ENCODE measurements at places on chromosomes 11 and 22.
A peak's percentile ranks its signal among the peaks of the same experiment; 100 is the strongest.

DNA sequence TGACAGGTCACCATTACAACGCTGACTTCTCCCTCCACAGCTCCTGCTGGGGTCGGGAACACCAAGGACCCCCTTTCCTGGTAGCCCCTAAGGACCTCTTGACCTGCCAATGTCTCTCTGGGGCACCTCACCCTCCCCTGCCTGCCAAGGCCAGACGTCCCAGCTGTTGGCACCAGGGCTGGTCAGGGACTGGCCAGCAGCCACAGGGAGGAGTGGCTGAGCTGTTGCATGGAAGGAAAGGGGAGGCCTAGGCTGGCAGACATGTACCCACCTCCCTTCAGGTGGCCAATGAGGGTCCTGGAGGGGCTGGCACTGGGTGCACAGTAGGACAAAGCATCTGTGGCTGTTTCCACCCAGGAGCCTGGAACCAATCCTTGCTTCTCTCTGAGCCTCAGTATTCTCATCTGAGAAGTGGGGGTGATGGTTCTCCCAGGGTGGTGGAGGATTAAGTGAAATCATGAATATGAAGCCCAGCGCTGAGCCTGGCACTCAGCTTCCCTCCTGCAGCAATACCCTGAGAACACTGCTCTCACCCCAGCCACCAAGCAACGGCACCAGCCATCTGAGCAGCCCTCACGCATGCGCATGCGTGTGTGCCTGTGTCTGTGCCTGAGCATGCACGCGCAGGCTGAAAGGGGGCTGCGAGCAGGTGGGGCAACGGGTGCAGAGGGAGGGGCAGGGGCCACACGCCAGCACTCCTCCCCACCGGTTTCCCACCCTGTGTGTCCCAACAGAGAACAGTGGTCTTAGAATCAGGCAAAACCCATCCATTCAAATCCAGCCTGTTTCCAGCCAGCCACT lies 5.9 kb downstream of the KCNJ4 start:
- DNase-seq, result no peak

- DNase-seq, result peak; percentile 11
These were observed 61.9 kb downstream of the ARHGEF12 start for GRCh38 chr11:120398132-120398531.

- no peak for DNase-seq
These were observed 35.2 kb upstream of the FADD start for GRCh38 chr11:70167723-70168404.

- DNase-seq, result peak; percentile 95
These were observed 25.4 kb upstream of the SMTN start for GRCh38 chr22:31055635-31056159.

GRCh38 chr22:37604875-37605274 lies 3.8 kb upstream of the GGA1 start:
- DNase-seq, result no peak

DNA sequence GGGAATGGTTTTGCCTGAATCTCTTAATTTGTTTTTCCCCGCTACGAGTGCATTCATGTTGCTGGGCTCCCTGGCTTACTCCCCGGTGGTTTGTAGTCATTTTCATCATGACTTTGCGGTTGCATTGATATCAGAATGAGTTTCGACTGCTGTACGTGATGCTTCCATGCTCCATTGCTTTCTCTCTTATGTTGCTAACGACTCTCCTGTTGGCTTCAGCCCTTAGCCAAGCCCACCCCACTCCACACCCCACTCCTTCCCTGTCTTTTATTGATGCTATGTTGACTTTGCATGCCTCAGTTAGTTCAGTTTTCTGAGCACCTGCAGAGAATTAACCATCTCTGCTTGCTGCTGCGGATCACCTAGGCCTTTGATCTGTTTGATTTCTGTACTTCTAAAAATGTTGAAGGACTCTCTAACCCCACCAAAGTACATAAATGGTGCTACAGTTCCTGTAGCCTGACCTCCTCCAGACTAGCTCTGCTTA lies 65.3 kb downstream of the ARFGAP2 start:
- DNase-seq, result no peak

DNA sequence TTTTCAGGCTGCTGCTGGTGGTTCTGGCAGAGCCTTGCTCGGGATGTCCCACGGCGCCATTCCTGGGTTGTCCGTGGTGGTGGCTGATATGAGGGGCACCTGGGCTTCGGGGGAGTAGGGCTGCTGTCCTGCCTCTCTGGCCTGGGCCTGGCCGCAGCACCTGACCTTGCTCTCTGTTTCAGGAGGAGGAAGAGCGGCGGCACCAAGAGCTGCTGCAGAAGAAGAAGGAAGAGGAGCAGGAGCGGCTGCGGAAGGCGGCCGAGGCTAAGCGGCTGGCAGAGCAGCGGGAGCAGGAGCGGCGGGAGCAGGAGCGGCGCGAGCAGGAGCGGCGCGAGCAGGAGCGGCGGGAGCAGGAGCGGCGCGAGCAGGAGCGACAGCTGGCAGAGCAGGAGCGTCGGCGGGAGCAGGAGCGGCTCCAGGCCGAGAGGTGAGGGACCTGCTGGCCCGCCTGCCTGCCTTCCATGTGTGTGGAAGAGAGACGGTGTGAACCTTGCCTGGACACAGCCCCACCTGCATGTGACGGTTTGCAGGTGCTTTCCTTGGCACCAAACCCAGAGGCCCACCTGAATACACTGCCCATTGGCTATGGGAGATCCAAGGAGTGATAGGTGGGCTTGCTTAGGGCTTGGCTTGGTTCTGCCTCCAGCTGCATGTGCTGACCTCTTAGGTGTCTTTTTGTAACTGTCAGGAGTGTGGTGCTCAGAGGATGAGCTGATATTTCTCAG lies 22.8 kb downstream of the INCENP start:
- no peak for DNase-seq

GRCh38 chr22:24588381-24588756 lies 4.5 kb downstream of the LRRC75B start:
- DNase-seq, result no peak

DNA sequence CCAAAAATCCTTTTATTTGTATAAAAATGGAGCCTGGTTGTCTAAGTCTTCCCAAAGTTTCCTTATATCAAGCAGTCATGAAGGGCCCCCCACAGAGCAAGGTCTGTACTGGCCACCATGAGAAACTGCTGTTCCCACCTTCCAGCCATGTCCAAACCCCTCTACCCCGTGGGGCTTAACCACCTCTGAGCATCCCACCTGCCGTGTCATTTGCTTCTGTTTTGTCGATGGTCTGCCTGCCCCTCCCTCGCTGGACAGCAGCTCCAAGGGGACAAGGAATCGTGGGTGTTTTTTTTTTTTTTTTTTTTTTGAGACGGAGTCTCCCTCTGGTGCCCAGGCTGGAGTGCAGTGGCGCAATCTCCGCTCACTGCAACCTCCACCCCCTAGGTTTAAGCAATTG lies 11.1 kb upstream of the ANO1 start:
- no peak for DNase-seq

- no peak for DNase-seq
These were observed 1004.1 kb downstream of the OPCML start for GRCh38 chr11:132528181-132528580.

- DNase-seq, result no peak
These were observed 612 bp upstream of the BIRC2 start for GRCh38 chr11:102346456-102346747.

DNA sequence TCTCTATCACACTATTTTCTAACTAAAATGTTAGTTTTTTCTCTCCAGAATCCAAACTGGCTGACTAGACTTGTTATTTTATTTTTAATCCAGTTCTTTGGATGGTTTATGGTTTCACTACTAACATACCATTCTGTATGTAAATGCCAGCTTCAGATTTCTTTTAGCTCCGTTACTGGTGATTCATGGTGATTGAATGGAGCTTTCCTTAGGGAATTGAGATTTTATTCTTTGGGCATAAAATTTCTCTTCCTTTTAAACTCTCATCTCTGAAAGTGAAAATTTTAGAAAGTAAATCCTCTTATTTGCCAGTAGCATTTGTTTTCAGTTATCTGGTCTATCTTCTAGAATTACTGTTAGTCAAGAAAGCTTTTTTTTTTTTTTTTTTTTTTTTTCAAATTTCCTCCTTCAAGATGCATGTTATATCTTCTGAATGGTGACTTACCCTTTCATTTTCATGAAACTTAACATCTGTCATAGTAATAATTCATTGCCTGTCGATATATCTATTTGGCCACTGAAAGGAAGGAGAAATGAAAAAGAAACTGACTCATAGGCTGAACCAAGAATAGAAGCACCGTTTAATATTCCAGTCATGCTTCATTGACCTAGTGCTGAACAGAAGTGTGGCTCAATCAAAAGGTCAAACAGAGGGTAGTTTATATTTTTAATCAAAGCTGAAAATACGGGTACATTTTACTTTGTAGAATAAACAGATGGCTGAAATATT lies 6.4 kb downstream of the ENDOD1 start:
- peak; percentile 48 for DNase-seq

DNA sequence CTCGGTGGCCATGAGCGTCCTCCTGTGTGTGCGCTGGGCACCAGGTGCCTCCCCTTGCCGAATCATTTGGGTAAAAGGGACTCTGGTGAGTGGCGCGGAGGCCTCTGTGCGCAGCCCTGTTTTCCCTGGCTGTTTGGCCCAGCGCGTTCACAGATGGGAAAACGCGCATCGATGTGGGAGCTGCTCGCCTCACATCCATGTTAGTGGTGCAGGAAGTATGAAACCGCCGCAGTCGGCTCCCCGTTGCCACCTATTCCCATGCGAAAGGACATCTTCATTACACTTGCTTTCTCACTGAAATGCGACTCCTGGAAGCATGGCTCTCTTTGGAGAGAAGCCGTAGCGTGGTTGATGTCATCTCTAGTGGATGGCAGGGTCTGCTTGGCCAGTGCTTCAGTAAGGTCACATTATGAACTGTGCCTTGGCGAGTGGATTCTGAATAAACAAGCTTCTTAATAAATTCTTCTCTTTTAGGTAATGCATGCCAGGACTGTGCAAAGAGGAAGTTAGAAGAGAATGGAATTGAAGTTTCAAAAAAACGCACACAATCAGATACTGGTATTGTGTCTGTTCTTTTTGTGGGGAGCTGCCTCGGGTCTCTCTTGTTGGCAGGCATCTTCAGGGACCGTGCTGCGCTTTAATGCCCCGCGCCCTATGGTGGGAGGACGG lies 26.3 kb downstream of the FAM118A start:
- no peak for DNase-seq

DNA sequence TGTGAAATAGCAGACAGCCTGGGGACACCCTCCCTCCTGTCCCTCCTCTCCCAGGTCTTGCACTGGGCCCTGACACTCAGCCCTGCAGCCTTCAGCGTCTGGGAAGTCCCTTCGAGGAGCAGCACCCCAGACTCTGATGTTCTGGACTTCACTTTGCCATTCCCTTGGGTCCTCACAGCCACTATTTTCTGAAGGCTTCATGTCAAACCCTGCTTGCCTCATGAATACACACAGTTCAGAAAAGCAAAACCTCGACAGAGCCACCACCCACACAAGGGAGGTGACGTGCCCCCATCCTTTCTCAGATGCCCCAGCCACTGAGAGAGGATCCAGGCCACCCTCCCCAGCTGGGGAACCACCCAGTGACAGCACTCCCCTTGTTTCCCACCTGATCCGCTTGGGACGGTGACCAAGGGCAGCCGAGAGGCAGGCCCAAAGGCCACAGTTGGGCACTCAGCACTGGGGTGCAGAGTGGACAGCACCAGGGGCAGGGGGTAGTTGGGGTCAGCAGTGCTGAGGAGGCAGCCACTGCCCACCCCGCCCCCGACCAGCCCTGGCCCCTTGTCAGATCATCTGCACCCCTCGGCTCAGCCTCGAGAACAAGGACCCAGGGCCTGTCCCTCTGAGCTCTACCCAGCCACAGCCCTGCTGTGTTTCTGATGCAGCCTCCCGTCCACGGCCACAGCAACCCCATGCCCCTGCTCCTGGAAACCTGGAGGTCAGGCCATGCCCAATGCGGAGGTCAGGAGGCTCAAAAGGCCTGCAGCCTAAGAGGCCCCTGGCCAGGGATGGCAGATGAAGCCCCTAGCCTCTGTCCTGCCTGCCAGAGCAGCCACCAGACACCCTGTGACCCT lies 3.1 kb upstream of the TNNT3 start:
- DNase-seq, result no peak

DNA sequence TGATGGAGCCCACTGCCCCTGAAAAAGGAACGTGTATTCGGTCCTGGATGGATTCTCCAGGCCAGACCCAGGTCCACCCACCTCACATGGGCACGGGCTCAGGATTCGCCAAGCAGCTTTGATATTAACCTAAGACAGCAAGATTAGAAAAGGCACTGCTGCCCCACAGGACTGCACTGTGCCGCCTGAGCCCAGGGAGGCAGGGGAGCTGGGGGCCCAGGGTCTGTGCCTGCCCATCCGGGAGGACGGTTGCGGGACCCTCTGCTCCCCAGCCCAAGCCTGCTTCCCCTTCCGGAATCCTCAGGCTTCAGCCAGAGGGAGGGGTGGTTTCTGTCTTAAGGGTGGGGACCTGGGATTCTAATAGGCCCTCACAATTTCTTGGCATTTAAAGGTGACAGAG lies 13.5 kb upstream of the VSIG10L2 start:
- no peak for DNase-seq

DNA sequence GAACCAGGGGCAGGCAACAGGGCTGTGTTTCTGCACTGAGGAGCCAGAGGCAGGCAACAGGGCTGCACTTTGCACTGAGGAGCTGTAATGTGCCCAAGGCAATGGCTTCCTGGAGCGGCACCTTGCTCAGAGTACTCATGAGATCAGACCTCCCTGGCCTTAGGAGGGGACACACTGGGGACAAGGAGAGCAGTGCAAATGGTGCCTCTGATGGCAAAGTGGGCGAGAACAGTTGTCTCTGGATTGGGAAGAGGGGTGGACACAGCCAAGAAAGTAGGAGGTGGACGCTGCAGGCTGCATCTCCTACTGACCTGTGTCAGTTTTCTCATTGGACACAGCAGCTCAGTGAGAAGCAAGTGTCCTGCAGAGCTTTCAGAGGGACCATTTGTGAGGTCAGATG lies 1443.3 kb downstream of the TBC1D22A start:
- no peak for DNase-seq

GRCh38 chr11:73359930-73360742 lies 16.1 kb upstream of the RELT start:
- DNase-seq, result no peak

- no peak for DNase-seq
These were observed 143.2 kb upstream of the GRIA4 start for GRCh38 chr11:105466582-105467228.

DNA sequence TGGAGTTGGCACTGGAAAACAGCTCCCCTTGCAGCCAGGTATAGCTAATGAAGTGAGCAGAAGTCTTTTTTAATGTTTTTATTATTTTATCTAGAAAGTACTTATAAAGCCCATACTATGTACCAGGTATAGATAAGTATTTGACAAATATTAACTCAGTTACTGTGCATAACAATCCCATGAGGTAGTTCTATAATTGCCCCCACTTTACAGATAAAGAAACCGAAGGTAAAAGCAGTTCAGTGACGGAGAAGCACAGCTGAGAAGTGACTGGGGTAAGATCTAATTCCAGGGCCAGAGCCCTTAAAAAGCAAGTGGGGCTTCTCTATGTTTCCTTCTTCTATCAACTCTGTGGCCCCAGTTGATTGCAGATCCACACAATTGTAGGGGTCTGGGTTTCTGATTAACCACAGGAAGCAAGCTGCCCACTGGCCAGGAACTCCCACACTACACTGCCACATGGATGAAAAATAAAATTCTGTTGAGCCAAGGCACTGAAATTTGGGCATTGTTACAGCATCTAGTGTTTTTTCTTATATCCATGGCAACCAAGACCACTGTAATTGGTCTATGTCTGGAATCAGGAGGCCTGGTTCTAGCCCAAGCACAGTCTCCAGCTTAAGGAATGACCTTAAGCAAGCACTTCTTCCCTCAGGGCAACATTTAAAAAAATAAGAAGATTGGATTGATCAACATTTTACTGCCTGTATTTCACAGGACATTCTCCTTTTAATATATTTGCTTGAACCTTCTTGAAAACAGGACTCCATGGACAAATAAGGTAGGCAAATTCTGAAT lies 55.3 kb upstream of the TEAD1 start:
- DNase-seq, result no peak

- DNase-seq, result no peak
These were observed 1.1 kb downstream of the CBX6 start for GRCh38 chr22:38870791-38871359.

GRCh38 chr22:43978558-43978957 lies 23.3 kb downstream of the SAMM50 start:
- DNase-seq, result no peak
